NCI-H1105 (cell line): ENCODE measurements at places on chromosomes 7 and 10.

DNA sequence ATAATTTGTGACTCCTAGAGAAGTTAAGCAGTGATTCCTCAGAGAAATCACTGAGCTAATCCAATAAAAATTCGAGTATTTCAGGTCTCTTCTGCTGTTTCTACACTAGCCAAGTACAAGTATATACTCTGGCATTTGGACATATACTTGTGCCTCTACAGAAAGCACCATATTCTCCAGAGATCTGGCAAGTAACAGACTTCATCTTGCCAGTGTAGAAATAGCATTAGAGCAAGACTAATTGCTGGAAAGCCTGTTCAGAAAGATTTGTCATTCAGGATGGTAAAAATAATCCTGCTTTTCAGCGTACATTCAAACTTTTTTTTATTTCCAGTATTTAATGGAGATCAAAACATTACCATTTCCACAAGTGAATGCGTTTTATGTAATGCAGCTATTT is 410.8 kb upstream of the ETV1 start:
- DNase-seq = no peak

- DNase-seq = no peak
Observed at GRCh38 chr10:70053218-70053840, 683 bp downstream of the MACROH2A2 start.

- DNase-seq = no peak
Observed at GRCh38 chr7:84610390-84610789, 415.8 kb upstream of the SEMA3A start.

GRCh38 chr10:137031-137430 is 1.8 kb downstream of the ZMYND11 start:
- no peak for DNase-seq

DNA sequence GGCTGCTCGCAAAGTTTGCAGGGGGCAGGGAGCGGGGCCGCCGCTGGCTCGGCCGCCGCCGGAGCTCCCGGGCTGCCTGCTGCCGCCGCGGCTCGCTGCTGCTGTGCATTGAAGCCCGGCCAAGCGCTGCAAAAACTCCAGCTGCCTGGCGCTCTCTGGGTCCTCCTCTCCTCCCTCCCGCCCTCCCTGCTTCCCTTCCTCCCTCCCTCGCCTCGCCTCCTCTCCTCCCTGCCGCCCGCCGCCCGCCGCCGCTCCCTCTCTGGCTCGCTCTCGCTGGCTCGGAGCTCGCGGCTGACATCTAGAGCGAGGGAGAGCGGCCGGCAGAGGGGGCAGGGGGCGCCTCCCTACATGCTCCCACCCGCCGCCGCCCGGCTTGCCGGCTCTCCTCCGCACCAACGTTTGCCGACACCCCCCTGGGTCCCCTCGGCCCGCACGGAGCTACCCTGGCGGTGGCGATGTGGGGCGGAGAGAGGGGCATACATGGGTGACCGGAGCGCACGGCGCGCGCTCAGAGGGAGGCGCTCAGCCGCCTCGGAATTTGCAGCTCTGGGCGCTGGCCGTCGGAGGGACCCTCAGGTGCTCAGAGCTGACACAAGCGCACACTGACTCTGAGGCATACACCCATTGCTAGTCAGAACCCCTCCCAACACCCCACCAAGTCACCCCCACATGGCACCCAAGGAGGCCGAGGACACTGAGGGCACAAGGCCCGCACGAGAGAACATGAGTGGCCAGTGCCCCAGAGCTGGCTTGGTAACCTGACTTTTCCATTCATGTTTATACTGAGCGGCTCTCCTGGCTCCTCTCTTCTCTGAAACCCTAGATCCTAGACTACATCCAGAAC is 1.2 kb upstream of the PLXNA4 start:
- DNase-seq = peak; percentile 81

- DNase-seq = no peak
Observed at GRCh38 chr10:48273741-48274140, 755 bp downstream of the FRMPD2 start.

DNA sequence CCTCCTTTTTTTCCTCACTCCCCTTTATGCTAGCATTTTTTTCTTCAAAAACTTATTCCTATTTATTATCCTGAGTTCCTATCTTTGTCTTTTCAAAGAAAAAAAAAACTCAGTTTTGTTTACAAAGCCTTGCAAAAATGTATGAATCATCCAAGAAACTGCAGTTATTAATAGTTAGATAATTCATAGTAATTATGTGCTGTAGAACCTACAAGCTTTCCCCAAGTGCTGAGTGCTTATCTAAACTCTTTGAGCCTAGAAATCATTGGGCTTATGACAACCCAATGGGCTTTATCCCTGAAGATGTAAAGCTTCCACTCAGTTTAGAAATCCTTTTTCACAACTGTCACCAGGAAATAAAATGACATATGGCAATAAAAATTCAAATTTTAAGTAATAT is 145.9 kb upstream of the WNT16 start:
- no peak for DNase-seq

DNA sequence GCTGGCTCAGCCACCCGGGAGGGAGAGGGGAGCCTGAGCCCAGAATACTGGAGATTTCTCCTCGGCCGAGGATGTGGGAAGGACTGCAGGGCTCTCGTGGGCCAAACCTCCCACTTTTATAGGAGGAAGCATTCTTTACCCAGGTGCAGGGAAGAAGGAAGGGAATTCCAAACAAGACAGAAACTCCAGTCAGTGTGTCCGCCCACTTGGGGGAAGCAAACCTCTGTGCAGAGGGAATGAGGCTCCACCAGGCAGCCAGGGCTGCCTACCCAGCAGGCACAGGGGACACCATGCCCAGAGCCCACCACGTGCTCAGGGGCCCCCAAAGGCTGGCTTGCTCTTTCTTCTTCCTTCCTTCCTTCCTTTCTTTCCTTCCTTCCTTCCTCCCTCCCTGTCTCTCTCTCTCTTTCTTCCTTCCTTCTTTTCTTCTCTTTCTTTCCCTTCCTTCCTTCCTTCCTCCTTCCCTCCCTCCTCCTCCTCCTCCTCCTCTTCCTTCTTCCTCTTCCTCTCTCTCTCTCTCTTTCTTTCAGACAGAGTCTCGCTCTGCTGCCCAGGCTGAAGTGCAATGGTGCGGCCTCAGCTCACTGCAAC is 15.4 kb upstream of the FZD9 start:
- DNase-seq = no peak

DNA sequence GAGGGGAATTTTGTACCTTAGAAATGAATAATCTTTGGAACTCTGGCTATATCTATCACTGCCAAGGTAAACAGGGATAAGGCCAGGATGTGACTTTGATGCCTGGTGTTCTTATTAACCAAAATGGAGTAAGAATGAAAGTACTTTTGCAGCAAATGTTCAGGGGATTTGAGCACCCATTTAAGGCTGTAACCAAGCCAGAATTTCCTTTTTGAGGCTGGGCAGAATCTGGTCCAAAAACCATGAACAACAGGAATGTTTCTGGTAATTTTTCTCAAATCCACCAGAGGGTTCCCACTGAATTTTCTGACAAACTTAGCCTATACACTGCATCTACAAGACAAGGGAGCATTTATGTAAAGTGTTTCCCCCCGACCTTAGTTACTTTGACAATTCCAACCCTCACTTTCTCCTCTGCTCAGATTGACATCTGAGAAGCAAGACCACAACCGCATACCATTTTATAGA is 120.6 kb downstream of the BAMBI start:
- no peak for DNase-seq

DNA sequence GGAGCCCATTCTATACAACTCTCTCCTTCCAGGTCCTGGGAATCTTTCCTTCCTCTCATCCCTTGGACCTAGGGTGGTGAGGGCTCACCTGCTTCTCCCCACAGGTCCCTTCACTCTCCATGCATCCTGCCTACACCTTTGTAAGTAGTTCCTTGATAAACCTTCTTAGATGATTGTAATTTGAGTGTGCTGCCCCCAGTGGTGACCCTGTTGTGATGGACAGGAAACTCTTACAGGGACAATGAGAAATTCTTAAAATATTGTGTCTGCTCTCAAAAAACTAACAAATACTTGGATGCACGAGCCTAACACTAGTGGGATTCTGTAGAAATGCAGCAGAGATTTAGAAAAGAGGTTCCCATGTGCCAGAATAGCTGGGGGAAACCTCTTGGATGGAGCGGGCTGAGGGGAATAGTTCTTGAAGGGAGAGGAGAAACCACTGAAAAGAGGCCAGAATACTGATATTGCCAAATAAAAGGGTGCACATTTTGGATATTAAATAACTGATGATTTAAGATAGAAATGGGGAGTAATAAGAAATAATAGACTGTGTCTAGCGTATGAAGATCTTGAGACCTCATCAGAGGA is 6.7 kb upstream of the PAXIP1 start:
- no peak for DNase-seq

DNA sequence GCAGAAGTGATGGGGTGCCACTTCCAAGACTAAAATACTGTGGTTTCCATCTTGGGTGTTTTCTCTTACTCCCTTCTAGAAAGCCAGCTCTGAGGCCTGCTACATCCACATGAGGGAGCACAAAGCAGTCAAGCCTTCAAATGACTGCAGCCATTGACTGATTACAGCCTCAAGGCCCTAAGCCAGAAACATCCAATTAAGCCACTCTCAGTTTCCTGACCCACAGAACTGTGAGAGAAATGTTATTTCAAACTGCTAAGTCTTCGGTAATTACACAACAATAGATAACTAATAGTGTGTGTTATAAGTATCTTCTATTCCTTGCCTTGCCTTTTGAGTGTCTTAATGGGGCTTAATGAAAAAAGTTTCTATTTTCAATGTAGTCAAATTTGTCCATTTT is 24.8 kb downstream of the BRAF start:
- peak; percentile 40 for DNase-seq

DNA sequence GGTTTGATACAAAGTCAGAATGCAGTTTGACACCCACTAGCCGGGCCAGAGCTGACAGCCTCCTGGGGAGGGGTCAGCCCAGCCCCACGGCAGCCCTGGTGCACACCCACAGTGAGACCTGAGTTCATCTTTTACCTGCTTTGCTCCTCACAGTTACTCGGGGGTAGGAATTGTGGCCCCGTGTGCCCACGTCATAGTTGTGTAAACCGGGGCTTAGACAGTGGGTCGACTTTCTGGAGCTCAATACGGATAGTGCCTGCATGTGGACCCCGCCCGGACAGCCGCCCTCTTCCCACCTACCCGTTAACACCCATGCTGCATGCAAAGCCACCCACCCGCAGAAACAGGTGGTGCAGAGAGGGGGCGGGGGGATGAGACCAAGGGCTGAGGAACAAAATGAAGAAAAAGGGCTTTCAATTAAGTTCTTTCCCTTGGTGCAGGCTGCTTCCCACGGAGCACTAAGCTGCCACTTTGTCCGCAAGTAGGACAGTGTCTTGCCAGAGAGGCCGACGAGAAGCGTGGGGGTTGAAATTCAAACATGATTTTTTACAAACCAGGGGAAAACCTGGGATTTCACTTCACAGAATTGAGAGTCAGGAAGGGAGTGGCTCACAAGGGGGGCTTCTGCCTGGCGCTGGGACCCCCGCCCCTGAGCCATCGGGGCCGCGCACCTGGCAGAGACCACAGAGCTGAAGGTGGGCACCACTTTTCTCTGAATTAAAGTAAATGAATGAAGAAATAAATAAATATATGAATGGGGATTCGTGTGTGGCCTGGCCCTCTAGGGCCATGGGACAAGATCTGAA is 24.6 kb upstream of the FOXL3 start:
- DNase-seq = no peak

DNA sequence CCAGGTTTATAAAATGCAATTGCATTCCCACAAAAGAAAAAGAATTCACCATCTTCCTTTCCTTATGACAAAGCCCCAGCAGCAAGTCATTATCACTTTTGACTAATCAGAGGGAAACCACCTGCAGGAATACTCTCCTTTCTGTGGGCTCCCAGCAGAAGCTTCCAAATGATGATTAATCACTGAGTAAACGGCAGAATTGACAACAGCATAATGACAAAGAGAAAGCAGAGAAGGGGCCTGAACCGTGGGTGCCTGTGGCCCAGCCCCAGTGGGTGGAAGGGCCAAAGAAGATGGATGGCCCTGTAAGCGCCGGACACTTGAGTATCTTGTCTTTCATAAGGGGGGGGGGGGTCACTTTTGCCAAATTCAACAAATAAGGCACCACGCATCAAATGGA is 152.4 kb upstream of the NRBF2 start:
- no peak for DNase-seq

- DNase-seq = no peak
Observed at GRCh38 chr7:128420773-128421172, 11.0 kb upstream of the IMPDH1 start.

DNA sequence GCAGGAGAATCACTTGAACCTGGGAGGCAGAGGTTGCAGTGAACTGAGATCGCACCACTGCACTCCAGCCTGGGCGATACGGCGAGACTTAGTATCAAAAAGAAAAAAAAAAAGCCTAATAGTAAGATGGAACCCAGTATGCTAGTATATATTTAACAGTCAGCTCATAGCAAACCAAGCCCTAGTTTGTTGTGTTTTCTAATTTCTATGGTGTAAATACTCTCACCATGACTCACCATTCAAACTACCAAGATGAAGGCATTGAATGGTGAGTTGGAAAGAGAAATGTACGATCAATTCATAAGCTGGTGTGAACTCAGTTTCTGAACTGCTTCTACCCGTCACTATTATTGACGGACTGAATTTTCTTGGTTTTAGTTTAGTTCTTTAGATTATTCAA is 173.7 kb upstream of the KAT6B start:
- no peak for DNase-seq

DNA sequence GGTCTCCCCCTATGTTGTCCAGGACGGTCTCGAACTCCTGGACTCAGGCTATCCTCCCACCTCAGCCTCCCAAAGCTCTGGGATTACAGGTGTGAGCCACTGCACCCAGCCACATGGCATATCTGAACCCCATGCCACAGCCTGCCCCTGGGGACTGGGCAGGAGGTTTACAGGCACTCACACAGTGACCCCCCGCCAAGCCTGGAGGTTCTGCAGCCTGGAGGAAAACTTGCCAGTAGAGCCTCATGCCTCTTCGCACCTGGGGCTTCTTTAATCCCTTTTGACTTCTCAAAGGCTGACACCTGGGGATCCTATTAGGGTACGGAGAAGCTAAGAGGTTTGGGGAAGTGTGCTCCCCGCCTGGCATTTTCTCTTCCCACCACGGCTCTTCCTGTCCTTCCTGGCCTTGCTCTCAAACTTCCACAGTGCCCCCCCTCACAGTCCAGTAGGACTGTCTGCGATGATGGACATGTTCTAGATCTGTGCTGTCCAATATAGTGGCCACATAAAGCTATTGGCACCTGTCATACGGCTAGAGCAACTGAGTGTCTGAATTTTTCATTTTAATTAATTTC is 11.4 kb upstream of the KCP start:
- DNase-seq = no peak

GRCh38 chr10:92789067-92789466 is 59.3 kb upstream of the EXOC6 start:
- no peak for DNase-seq

DNA sequence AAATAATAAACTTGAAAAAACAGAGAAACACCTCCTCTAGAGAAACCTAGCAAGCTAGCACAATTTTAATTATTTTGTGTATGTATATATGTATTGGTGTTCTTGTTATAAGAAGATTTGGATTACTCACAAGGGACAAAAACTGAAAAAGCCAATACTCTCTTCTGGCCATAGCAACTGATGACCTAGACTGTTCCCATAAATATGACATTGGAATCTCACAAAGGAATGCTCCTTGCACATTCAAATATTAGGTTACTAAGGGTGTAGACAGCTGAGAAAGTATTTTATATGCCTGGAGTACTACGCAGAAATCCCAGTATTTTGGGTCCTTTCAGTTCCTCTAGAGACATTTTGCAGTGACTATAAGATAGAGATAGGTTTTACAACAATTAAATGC is 279.4 kb downstream of the FZD1 start:
- DNase-seq = no peak
